ENCODE measurements at places on chromosomes 7 and 10.

DNA sequence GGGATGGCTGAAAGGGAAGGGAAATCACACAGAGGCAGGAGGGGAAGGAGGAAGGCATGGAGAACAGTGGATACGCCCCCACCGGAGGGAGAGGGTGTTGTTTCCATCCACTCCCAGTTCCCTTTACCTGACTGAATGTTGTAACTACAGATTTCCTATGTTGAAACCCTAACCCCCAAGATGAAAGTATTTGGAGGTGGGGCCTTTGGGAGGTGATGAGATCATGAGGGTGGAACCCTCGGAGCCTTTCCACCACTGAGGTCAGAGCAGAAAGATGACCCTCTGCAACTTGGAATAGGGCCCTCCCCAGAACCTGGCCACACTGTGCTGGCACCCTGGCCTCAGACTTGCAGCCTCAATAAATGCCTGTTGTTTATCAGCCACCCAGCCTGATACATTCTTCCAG, 48.6 kb upstream of the CNPY1 start:
- no peak for DNase-seq

- DNase-seq: no peak
Measured at GRCh38 chr7:30382607-30383006, 96.0 kb downstream of the NOD1 start.

DNA sequence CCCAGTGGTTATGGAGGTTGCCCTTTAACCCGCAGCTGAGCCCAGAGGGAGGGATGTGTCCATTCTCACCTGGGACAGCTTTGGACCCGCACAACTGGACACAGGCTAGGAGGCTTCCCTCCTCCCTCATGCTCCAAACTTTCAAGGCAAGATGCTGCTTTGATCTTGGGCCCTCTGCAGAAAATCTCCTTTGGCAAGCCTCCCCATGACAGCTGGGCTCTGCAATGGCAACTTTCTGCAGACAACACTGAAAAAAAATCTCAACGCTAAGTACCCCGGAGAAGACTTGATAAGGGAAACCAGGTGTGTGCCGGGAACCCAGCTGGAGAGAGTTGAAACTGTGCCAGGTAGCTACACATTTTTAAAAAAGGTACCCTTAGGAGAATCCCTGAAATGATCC, 610.1 kb downstream of the LRMDA start:
- no peak for DNase-seq

DNA sequence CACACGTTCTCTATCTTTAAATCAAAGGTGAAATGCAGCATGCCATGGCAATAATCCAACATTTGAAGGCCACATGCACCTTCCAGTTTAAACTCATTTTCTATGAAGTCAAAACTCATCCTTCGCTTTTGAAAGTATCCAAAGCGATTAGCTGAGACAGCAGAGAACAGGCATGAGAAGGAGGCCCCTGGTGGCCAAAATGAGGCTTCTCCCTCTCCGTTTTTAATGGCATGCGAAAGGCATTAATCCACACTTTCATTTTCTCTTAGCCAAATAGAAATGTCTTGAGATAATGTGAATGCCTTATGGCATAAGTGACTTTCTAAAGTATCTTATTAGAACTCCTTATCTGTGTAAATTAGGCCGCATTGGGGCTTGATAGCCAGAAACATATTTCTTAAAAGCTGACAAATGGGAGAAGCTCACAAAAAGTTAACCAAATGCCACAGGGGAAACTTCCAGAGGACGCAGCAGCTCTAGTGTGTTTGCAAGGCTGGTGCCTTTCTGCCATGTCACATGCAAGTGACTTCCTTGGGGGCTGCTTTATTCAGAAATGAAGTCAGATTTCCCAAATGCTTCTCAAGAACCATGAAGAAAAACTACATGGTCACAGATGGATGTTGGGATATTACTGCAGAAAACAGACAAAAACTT, 1189.6 kb downstream of the SORCS1 start:
- DNase-seq: no peak

Measured in NCI-H1417 (cell line).